ENCODE measurements at places on chromosomes 12 and 14.

DNA sequence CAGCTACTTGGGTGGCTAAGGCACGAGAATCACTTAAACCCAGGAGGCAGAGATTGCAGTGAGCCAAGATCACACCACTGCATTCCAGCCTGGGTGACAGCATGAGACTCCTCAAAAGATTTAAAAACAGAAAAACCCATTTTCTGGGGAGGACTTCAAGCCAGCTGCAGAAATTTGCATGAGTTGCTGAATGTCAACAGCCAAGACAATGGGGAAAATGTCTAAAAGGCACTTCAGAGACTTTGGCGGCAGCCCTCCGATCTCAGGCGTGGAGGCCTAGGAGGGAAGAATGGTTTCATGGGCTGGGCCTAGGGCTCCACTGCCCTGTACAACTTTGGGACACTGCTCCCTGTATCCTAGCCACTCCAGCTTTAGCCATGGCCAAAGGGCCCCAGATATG, 177.8 kb upstream of the C14orf180 start:
- no peak for DNase-seq

DNA sequence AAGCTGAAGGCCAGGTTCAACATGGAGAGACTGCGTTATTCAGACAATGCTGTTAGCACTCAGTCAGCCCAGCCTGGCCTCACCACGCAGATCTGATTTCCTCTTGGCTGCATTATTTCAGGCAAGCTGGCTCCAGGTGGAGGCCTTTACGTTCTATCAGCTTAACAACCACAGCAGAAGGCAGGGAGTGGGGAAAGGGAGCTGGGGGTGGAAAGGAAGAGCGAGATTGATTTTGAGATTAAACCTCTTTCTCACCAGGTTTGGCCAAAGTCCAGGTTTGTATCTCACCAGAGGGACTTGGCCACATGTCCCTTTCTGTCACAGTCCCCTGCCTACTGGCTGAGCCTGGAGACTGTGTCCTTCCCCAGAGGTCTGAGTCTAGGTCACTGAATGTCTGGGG, 543.7 kb upstream of the TMEM132C start:
- DNase-seq: no peak

DNA sequence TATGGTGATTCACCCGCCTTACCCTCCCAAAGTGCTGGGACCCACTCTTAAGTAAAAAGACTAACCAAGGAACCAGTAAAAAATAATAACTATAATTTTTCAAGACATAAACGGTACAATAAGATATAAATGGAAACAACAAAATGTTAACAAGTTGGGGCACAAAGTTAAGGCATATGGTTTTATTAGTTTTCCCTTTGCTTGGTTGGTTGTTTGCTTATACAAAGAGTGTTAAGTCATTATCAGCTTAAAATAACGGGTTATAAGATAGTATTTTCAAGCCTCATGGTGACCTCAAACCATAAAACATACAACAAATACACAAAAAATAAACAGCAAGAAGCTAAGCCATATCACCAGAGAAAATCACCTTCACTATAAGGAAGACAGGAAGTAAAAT, 406.1 kb downstream of the SEC23A start:
- no peak for DNase-seq

DNA sequence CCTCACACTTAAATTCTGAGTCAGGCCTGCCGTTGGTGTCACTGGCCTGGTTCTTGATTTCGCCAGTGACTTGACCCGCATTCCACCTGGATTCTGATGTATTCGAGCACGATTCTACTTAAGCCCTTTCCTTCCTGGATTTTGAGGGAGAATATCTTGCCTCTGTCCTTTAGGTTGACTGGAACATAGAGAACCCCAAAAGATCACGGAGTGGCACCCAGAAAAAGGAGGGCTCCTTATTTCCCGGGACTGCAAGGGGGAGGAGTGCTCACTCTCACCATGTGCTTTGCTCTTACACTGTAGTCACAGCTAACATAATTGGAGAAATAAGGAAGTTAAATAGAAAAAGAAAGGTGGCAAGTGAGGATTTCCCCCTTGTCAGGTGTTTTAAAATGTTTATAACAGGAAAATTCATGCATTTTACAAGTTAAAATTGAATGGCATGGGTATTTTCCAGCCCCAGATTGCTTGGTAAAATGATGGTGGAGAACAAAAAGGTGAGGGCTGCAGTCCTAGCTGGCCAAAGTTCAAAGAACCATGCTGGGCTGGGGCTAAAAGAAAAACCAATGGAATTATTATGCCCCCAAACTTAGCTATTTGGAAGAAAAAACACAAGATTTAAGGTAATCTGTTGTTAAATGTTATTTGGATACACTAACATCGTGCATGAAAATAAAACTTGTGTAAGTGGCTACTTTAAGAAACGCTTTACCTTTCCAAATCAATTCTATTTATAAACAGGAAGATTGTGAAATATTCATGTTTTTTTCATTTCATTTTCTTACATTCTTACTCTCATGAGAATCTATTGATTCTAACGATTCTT, 8.9 kb downstream of the FOXA1 start:
- DNase-seq: no peak

GRCh38 chr12:81974762-81975161, 215.6 kb upstream of the PPFIA2 start:
- DNase-seq: no peak

DNA sequence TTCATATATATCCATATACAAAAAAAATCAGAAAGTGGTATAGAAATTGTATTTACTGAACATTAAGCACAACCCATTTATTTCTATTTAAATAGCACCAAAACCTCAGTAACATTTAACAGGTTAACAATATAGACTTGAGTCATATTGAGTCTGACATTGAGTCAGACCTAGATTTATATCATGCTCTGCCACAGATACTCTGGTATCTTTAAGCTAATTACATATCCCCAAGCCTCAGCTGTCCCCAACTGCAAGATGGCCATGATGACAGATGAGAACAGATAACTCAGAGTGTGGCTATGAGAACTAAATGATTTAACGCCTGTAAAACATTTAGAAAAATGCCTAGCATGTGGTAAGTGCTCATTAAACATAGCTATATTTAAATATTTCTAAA, 40.3 kb downstream of the IFNG start:
- DNase-seq: no peak

DNA sequence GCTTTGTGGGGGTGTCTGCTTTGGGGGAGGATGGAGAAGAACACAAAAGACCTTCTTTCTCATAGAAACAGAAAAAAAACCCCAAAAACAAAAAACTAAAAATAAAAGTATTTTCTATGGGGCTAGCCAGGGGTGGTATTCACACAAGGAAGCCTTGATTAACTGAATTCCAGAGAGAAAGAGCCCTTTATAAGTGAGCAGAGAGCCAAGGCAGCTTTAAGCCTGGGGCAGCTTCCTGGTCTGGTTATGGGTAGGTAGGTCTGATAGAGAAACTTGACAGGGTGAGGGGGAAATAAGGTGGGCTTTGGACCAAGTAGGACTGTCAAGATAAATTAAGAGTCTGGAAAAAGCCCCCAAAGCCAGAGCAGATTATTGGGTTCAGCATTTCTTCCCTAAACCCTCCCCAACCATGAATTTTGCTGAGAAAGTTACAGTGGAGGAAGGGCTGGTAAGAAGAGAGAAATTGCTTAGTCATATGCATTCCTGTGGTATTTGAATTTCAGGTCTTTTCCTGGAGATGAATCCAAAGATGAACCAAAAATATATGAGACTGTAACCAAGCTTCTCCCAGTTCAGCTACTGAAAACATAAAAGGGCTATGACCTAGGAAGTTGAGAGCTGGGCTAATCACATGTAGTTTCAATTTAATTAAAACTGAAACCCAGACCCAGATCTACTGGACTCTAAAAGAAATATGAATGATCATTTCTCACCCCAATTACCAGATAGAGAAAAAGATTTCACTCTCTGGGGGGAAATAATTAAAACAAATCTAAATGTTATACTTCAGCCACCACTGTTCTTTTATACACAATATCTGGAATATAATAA, 144.8 kb downstream of the TBC1D30 start:
- DNase-seq: no peak

DNA sequence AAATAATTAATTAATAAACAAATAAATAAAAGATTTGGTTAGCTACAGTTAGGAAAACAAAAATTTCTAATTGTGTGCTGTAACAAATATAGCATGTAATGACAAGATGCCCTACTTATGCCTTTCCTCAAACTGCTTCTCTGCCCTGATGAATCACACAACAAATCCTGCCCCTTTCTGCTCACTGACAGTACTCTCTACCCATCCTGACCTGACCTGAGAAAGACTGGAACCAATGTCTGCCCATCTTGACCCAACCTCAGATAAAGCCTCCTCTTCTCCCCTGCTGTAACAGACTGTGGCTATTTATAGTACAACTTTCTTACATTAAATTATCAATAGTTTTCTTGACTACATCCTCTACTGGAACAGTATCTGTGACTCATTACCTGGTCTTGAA, 43.7 kb downstream of the PPP1R13B start:
- no peak for DNase-seq

- no peak for DNase-seq
These were observed 86.3 kb upstream of the NRXN3 start for GRCh38 chr14:78083837-78084236.

DNA sequence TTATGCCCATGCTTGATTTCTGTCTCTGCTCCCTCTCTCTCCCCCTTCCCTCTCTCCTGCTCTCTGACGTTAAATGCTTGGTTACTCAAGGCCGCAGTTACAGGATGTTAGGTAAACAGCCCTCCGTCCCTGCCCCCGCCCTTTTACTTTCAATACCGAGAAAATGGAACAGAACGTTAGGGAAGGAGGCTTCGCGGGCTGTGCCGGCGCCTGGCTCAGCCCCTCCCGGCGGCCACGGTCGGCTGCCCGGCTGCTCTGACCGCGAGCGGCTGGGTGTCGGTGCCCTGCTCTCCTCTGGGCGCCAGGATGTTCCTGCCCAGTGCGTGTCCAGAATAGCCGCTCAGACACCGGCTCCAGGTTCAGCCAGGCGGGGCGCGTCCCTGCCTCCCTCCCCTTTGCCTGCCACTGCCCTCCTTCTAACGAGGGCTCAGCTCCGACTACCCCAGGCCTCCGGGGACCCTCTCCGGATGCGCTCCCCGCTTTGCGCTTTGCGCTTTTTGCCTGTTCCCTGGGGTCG, 166.1 kb downstream of the ADCK1 start:
- no peak for DNase-seq

GRCh38 chr12:51183816-51184215, 10.9 kb upstream of the TFCP2 start:
- no peak for DNase-seq

- no peak for DNase-seq
These were observed 21.8 kb downstream of the SENP1 start for GRCh38 chr12:48084066-48084465.

DNA sequence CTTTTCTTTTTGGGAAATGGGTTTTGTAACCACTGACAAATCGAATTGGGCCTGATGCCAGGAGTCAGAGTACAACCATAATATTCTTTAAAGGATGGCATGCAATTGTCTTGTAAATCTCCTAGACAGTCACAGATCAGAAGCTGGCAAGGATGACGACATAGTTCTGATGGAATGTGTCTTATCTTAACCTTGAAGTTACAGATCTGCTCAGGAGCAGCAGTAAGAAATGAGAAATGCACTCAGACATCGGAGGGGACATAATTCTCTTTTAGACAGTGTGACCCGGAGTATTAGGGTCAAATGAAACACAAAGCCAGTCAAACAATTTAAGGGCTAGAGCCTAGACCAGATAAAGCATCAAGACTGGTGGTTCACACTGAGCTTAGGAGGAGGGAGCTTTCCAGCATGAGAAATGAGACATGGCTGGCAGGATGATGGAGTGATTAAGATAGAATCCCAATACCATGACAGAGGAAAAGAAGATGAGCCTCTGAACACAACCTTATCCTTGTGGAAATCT, 17.5 kb downstream of the CBX5 start:
- no peak for DNase-seq

GRCh38 chr12:46722394-46723185, 103.2 kb downstream of the SLC38A4 start:
- DNase-seq: no peak

DNA sequence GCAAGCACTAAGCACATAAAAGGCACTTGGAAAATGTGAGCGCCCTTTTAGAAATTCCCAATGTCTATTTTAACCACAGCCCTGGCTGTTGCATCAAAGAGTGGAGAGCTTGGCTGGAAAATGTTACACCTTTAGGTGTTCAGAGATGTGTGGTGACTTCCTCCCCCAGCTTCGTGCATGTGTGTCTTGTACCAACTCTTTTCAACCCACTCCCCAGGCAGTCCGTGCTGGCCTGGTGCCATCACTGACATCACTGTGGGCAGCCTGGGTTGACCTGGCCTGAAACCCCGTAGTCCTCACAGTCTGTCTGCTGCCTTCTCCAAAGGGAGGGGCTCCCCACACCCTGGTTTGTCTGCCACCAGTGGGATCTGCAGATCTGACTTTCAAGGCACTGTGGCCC, 101.8 kb downstream of the SCARB1 start:
- DNase-seq: no peak

DNA sequence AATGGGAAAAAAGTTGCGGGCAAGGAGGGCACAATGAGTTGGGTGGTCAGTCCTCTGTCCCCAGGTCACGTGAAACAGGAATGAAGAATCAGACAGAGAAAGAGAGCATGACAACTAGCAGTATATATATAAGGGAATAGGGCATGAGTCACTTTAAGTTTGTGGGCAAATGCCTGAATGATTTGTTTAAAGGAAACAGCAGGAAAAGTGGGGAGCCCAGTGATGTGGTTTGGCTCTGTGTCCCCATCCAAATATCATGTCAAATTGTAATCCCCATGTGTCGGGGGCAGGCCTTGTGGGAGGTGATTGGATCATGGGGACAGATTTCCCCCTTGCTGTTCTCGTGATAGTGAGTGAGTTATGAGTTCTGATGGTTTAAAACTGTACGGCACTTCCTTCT, 195.3 kb upstream of the IGF1 start:
- no peak for DNase-seq

DNA sequence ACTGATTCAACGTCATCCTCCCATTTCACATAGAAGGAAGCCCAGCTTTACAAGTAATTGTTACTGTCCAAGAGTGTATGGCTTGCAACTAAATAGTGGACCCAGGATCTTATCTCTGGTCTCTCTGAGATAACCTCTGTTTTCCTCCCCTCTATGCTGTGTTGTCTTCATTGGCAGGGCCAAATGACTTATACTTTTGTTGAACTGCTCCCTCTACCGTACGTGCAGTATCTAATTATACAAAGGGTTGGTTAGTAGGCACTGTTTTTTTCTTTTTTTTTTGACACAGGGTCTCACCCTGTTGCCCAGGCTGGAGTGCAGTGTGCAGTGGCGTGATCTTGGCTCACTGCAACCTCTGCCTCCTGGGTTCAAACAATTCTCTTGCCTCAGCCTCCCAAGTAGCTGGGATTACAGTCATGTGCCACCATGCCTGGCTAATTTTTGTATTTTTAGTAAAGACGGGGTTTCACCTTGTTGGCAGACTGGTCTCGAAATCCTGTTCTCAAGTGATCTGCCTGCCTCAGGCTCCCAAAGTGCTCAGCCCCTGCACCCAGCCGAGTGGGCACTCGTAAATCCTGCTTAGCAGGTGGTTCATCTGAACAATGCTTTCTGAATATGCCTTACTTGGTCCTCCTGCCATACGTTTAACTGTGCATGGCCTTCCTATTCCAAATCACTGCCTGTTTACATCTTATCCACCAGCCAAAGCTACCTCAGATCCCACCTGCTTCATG, 162.1 kb downstream of the ADCK1 start:
- no peak for DNase-seq

All from cortex of kidney (tissue), 1 donor.